ENCODE measurements at places on chromosomes 11 and 22.

DNA sequence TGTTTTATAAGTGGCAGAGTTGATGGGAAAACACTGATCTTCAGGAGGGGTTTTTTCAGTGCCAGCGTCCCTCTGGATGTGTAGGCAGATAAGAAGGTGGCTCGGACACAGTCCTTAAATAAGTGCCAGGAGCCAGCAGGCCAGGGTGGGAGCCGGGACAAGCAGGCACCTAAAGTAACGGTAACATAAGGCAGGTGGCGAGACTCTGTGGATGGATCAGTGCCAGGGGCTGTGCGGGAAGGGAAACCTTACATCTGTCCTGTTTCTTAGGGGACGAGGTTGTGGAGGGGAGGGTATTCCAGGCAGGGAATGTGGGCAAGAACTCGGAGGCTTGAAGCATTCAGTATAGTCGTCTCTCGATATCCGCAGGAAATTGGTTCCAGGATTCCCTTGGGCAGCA, 15.9 kb downstream of the BCR start:
- no peak for DNase-seq

- DNase-seq, result no peak
Measured at GRCh38 chr22:44340271-44341239, 27.8 kb upstream of the SHISAL1 start.

DNA sequence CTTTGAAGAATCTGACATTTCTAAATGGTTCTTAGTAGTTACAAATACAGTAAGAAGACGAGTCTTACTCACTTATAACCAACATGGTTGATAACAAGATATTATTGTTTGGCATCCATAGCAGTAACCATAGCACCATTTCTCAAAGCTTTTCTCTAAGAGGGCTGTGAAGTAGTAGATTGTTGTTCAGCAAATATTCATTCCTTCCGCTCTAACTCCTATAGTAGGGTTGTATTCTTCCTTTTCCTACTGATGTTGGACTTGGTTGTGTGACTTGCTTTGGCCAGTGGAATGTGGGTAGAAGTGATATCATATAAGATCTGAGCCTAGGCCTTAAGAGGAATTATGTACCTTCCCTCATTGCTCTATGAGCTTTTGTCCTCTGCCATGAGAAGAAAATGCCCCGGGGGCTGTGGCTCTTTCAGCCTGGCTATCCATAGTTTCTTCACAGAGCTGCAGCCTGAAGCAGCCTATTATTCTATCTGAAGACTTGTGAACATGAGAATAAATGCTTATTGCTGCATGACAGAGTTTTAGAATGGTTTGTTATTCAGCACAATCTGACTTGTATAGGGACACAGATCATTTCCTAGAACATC, 28.9 kb upstream of the ZBED5 start:
- DNase-seq, result no peak

- DNase-seq, result no peak
Measured at GRCh38 chr22:24303007-24303406, 32.4 kb downstream of the SPECC1L start.

DNA sequence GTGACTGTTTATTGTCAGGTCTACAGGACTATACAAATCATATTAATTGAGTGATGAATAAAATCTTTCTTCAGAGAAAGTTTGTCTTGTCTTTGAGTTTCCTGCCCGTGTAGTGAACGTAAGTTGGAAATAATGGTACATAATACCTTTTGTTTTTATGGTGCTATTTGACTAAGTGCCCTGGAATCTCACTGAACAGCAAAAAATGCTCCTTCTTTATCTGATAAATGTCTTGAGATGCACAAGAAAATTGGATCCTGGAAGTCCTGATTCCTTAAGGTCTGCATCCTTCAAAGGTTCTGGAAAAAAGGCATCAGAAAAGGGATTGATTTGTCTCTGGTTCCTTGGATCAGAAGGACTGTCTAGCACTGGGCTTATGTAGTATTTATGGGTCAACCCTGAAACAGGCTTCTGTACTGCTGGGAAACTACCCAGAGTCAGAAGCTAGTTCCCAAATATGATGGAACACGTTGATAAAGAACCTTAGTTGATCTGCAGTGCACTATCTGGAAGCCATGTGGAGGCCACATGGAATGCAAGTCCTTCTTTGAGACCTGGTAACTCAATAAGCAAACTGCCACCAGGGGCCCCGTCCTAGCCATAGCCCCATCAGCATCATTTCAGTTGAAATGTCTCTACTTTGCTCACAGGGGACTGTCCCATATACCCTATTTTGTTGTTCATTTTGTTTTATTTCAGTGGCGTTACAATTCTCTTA, 100.6 kb upstream of the CD44 start:
- no peak for DNase-seq

- no peak for DNase-seq
Measured at GRCh38 chr22:27226666-27227065, 569.3 kb downstream of the MIAT start.

DNA sequence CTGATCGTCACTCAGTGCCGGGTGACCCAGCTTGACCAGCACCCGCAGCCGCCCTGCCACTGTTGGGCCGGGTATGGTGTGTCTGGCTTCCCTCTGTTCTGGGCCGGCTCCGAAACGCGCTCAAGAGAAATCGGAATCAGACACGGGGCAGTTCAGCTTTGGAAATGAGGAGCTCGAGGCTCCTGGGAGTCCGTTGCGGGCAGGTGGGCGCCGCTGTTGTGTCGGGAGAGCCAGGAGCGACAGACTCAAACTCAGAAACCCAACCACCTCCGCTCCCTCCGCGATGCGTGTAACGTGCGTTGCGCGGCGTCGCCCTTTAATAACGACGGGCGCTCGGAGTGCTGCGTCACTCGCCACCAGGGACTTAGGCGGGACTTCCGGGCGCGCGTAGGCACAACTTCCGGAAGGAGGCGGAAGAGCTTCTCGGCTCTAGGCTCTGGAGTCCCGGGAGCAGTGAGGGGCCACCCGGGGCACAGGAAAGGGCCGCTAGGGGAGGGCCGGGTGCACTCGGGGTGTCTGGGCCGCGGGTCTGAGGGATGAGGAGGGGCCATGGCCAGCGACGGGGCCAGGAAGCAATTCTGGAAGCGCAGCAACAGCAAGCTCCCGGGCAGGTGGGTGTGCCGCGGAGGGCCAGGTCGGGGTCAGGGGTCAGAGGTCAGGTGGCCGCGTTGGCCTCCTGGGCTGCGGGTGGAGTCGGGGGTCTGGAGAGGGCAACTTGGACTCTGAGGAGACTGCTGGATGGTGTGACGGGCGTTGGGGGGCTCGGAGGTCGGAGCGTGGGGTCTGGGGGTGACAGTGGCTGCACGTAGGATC, at the start of gene TBC1D22A:
TSS of gene TBC1D22A (plus strand) at position 413 of the 813 bp plus-strand sequence. CDS start at position 550, 137 bp downstream.
- peak; percentile 80 for DNase-seq

- DNase-seq, result no peak
Measured at GRCh38 chr11:62341588-62341987, 4.3 kb downstream of the ASRGL1 start.

Data from NCI-H774 (cell line).